Activated CD8-positive, alpha-beta T cell treated with anti-CD3 and anti-CD28 coated beads, Interleukin-2, amount 10 ng/mL, durations not matched to agents 7 days and 5 days (primary cell): ENCODE measurements at places on chromosomes 7 and 10. TPM values are rescaled to one million over a fixed set of nuclear protein-coding genes. Genes with fewer than 3 reads are reported as not detected.
A peak's percentile ranks its signal among the peaks of the same experiment; 100 is the strongest.

DNA sequence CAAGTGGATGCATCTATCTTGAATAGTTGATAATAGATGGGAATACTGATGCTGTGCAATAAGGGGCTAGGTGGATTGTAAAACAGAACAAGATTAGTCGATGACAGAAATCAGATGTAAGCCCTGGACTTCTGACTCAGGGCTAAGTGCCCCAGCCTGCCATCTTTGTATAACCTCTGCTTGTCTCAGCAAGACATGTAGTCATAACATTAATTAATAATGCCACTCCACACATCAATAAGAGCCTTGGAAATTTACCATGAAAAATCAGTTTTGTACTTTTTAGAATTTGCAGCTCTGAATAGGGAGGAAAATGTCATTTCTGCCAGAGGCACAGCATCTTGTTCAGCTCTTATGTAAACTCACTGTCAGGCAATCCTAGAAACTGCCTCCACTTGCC, 529.1 kb downstream of the PHTF2 start:
- no peaks in the 10 kb centered on the region for H3K4me1 ChIP-seq
- H3K27ac ChIP-seq: no peak overlapping the region
- no peak for DNase-seq
- H3K27me3 ChIP-seq: no peaks in the 10 kb centered on the region
- no peaks in the 10 kb centered on the region for H3K36me3 ChIP-seq

DNA sequence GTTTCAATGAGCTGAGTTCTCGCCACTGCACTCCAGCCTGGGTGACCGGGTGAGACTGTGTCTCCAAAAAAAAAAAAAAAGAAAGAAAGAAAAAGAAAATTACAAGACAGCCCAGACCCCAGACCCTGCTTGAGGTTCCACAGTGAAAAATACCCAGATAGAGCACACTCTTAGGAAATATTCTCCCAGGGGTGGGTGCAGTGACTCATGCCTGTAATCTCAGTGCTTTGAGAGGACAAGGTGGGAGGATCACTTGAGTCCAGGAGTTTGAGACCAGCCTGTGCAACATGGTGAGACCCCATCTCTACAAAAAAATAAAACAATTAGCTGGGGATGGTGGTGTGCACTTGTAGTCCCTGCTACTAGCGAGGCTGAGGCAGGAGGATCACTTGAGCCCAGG, 41.1 kb upstream of the GTF2IRD1 start:
- no peak overlapping the region for H3K27ac ChIP-seq
- H3K36me3 ChIP-seq: no peaks in the 10 kb centered on the region

DNA sequence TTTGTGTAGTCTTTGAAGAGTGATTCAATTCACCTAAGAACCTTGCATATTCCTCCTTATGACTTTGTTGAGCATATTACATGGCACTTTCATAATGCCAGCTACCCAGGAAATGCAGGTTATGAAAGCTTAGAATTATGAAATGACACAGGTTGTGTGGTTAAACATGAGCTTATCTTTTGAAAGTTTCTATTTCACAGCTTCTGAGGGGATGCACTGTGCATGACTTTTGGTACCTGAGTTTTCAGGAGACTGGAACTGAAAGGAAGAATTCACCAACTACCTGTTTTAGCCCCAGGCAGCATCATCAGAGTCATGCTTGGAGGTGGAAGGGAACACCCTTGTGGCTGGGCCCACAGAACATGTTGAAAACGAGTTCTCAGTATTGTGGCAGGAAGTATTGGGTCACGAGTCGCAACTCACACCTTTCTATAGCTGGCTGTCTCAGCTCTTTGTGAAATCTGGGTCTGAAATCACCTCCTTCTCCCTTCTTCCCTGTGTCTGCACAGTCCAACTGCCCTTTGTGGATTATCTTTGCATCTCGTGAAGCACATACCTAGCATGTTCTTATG, 228.2 kb downstream of the PTEN start:
- H3K27ac ChIP-seq: peak overlapping the region; percentile 83
- H3K4me1 ChIP-seq: peaks cover 38% of the 10 kb centered on the region
- peaks cover 19% of the 10 kb centered on the region for H3K27me3 ChIP-seq
- peak overlapping the region; percentile 24 for H3K4me3 ChIP-seq

- H3K4me1 ChIP-seq: peaks cover 17% of the 10 kb centered on the region
- H3K27ac ChIP-seq: no peak overlapping the region
Measured at GRCh38 chr10:91295346-91295745, 74.9 kb downstream of the PCGF5 start.

- no peaks in the 10 kb centered on the region for H3K27me3 ChIP-seq
- H3K4me1 ChIP-seq: no peaks in the 10 kb centered on the region
- H3K4me3 ChIP-seq: no peak overlapping the region
- DNase-seq: no peak
- H3K27ac ChIP-seq: no peak overlapping the region
Measured at GRCh38 chr10:131270461-131271190, 40.9 kb downstream of the TCERG1L start.

DNA sequence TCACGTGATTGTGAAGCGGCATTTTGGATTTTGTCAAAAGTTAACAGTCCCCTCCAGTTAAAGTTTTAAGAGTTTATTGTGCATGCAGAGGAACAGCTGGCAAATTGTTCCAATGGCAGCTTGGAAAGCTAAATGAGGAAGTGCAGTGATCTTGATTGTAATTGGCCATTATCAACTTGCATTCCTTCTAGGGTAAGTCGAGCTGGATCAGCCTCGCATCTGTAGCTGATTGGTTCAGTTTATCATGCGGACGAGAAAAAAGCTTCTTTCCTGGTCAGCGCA, 566 bp downstream of the ZNF789 start:
- H3K27ac ChIP-seq: peak overlapping the region; percentile 93
- peaks cover 34% of the 10 kb centered on the region for H3K36me3 ChIP-seq
- H3K27me3 ChIP-seq: peaks cover 2% of the 10 kb centered on the region
- no peak for DNase-seq
- H3K4me1 ChIP-seq: peaks cover 43% of the 10 kb centered on the region

DNA sequence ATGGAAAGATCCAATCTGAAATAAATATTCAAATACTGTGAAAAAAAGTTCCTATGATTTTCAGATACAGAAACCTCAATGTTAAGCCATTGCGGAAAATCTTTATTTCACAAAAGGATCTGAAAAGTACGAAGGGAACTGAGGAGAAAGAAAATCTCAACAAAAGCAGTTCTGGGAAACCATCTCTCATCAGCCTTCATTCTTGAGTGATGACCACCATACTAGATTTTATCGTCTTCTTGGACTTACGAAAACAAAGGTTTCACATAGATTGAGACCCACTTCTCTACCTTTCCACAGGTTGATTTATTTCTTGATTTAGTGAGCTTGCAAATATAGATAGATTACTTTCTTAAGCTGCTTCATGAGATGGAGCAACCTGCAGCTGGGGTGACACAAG, 293.4 kb upstream of the LYZL1 start:
- no peaks in the 10 kb centered on the region for H3K36me3 ChIP-seq
- no peak overlapping the region for H3K4me3 ChIP-seq
- no peaks in the 10 kb centered on the region for H3K4me1 ChIP-seq
- no peak for DNase-seq
- no peaks in the 10 kb centered on the region for H3K27me3 ChIP-seq
- H3K27ac ChIP-seq: no peak overlapping the region

DNA sequence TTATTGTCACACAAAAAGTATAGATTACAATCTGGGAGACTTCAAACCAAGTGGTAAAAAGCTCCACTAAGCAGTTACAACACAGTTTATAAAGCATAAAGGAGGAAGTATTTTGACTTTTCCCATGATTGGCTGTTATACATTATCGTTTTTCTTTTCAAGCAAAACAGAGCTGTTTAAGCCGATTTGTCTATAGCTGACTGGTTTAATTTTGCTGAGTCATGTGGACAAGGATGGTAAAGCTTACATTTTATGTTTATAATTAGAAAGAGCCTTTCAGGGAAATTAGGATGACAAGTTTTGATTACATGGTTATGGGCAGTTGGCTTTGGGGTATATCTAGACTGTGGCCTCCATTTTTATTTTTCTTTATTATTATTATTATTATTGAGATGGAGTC, 152.5 kb upstream of the STK17A start:
- H3K4me1 ChIP-seq: no peaks in the 10 kb centered on the region
- DNase-seq: no peak
- no peak overlapping the region for H3K27ac ChIP-seq
- no peaks in the 10 kb centered on the region for H3K36me3 ChIP-seq
- H3K27me3 ChIP-seq: peaks cover 8% of the 10 kb centered on the region

- no peak within 1 kb of the TSS for H3K4me3 ChIP-seq
- H3K36me3 ChIP-seq: no peaks in the 10 kb centered on the region
- DNase-seq: no peak
- H3K27me3 ChIP-seq: peaks cover 11% of the 10 kb centered on the region
Measured at GRCh38 chr10:88802523-88803285, at the start of gene LIPM. LIPM (plus strand) TSS chr10:88802730; CDS start chr10:88802897, 167 bp downstream.

DNA sequence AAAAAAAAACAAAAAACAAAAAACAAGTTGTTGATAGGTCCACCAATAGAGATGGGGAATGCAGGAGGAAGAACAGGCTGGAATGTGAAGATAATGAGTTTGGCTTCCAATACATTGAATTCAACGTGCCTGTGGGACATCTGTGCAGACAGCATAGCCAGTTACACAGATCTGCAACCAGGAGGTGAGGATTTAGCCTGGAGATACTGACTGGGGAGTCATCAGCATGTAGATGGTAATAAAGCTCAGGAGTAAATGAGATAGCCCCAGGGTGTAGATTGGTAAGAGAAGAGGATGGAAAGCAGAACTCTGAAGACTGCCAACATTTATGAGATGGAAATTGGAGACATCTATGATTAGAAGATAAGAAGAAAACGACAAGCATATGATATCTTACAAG, 4.7 kb upstream of the TRIM8 start:
- no peak for DNase-seq
- H3K27ac ChIP-seq: no peak overlapping the region
- peaks cover 7% of the 10 kb centered on the region for H3K27me3 ChIP-seq

DNA sequence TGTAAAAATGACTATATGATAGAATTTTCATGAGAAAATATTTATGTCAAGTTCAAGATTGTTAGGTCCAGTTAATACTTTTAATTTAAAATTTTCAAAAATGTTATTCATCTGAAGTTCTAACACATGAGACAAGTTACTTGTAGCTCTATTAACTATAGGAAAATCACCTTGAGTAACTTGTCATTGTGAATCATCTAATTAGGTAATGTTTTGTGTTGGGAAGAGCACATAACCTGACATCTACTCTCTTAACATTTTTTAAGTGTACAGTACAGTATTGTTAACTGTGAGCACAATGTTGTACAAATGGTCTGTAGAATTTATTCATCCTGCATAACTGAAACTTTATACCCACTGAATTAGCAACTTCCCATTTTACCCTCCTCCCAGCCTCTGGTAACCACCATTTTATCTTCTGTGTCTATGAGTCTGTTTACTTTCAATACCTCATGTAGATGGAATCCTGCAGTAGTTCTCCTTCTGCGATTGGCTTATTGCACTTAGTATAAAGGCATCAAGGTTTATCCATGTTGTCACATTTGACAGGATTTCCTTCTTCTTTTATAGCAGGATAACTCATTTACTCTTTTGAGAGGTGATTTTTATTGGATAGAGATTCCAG, 54.6 kb downstream of the ARL4A start:
- no peak overlapping the region for H3K27ac ChIP-seq
- no peaks in the 10 kb centered on the region for H3K36me3 ChIP-seq
- DNase-seq: no peak
- H3K27me3 ChIP-seq: peaks cover 2% of the 10 kb centered on the region
- H3K4me1 ChIP-seq: no peaks in the 10 kb centered on the region

- H3K4me3 ChIP-seq: no peak overlapping the region
- DNase-seq: no peak
- H3K27ac ChIP-seq: no peak overlapping the region
- no peaks in the 10 kb centered on the region for H3K36me3 ChIP-seq
- no peaks in the 10 kb centered on the region for H3K4me1 ChIP-seq
Measured at GRCh38 chr10:10772874-10773508, 244.7 kb upstream of the CELF2 start.

THSD7A gene
- not detected for total RNA-seq

GRID1 gene
- not detected for total RNA-seq

FAM25C gene
- total RNA-seq: not detected

OGDH gene
- 114 TPM for total RNA-seq

GPER1 gene
- not detected for total RNA-seq
